ENCODE measurements at places on chromosomes 12 and 14.

DNA sequence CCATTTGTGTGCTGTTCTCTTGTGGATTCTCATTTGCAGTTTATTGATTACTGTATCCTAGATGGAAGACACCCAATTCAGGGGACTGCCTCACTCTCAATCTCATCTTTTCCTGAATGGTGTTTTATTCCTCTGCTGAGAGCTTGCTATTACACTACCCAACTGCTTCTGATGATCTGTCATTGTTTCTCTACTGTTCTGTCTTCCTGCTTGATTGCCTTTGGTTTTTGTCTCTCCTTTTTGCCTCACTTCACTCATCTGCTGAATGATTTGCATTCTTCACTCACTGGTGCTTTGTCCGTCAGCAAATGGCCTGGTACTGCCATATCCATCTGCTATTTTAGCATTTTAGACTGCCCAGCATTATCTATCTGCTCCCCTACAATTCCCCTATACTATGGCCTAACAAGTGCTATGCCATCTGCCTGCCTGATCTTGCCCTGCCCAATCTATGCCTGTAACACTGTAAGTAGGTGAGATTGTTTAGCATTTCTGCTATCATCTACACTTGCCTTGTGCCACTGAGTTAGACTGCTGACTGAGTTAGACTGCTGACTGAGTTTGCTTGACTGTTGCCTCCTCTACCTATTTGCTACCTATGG is 335.1 kb downstream of the GPHN start:
- DNase-seq = no peak

GRCh38 chr14:41490323-41490722 is 116.4 kb upstream of the LRFN5 start:
- no peak for DNase-seq

GRCh38 chr12:64082866-64083268 is 139.2 kb downstream of the KICS2 start:
- DNase-seq = no peak

- DNase-seq = no peak
These were observed 131.9 kb upstream of the CAND1 start for GRCh38 chr12:67137256-67137655.

GRCh38 chr14:69260861-69261564 is 1.1 kb downstream of the GALNT16 start:
- DNase-seq = no peak

- no peak for DNase-seq
These were observed 917.0 kb downstream of the LRFN5 start for GRCh38 chr14:42523666-42524065.

GRCh38 chr14:23351681-23352505 is 794 bp downstream of the SLC22A17 start:
- no peak for DNase-seq

DNA sequence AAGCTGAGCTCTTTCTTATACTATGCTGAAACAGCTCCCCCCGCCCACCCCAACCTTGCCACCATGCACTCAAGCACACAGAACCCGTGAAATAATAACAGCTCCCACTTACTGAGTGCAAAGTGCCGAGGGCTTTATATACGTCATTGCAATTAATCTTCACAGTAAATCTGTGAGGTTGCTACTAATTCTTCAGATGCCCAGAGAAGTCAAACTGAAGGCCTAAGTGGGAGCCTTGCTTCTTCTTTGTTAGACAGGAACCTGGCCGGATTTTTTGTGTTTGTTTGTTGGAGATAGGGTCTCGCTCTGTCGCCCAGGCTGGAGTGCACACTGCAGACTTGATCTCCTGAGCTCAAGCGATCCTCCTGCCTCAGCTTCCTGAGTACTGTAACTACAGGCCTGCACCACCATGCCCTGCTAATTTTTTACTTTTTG is 34.0 kb downstream of the VCPKMT start:
- no peak for DNase-seq

- DNase-seq = no peak
These were observed 12.9 kb downstream of the ST8SIA1 start for GRCh38 chr12:22321638-22322037.

- DNase-seq = no peak
These were observed 142.3 kb downstream of the FUT8 start for GRCh38 chr14:65554837-65555236.

DNA sequence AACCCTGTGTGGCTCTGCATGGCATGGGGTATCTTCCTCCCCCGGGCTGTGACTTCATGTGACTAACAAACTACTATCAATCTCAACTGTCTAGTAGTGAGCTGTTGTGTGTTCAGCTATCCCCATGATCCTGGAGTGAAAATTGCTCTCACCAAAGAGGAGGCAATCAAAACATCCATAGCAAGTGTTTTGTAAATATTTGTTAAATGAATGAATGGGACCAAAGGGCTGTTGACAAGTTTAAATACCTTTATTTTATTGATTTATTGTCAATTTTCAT is 138.1 kb upstream of the CPM start:
- peak; percentile 22 for DNase-seq

GRCh38 chr14:52538623-52539022 is 13.7 kb downstream of the TXNDC16 start:
- DNase-seq = no peak

DNA sequence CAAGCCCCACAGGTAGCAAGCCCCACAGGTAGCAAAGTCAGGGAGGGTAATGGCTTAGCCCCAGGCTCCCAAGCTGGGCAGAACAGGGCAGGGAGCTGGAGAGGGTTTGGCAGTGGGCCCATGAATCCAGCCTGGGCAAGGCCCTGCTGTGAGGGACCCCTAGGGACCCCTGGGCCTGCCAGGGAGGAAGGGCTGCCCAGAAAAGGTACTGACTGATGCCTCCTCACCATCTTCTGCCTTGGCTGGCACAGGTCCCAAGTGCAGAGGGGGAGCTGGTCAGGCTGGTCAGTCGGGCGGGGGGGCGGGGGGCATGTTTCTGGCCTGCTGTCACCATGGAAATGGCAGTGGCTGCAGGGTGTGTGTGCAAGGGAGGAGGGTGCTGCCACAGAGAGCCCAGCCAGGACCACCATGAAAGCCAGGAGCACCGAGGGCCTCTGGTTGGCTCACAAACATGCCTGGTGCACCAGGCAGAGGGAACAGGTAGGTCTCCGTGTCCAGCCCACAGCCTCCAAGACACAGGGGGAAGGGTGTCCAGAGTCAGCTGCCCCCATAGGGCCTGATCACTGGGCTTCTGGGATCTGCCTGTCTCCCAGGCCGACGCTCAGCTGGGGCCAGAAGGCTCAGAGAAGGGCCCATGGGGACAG is 1.5 kb upstream of the CRIP2 start:
- no peak for DNase-seq

DNA sequence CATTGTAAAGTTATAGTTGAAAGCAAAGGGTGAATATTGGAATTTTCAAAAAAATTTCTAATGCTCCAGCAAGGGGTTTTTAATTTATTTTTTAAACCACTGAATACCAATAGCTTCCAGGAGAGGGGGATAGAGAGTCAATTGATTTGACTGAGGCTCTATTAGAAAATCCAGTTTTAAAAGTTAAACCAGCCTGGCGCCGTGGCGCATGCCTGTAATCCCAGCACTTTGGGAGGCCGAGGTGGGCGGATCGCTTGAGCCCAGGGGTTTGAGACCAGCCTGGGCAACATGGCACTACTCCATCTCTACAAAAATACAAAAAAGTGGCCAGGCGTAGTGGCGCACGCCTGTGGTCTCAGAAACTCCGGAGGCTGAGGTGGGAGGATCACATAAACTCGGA is 150.1 kb downstream of the SLC38A4 start:
- DNase-seq = peak; percentile 9

DNA sequence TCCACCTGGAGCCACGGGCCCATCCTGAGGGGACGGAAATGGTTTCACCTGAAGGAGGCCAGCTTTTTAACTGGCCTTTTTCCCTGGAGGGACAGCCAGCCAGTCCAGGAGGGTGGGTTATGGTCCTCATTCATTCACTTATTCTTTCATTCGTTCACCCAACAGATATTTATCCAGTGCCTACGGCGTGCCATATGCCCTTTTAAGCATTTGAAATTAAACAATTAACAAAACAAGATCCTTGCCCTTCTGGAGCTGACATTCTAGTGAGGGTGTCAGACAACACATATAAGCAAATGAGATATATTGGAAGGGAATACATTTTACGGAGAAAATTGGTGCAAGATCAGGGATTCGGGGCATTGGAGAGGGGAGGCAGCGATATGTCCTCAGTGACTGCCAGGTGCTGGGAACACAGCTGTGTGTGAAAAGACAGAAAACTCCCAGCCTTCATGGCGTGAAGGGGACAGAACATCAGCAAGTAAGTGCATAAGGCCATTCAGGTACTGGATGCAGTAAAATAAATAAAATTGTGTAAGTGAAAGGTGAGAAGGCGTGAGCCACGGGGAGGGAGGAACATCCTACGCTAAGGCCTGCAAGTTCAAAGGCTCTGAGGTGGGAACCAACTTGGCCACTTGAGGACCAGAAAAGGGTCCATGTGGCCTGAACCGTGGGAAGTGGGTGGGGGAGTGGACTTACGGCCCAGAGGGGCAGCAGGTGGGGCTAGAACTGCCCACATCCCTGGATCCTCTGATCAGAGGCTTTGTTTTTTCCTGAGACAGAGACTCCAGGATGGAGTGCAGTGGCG is 684 bp upstream of the ABCB9 start:
- DNase-seq = no peak

DNA sequence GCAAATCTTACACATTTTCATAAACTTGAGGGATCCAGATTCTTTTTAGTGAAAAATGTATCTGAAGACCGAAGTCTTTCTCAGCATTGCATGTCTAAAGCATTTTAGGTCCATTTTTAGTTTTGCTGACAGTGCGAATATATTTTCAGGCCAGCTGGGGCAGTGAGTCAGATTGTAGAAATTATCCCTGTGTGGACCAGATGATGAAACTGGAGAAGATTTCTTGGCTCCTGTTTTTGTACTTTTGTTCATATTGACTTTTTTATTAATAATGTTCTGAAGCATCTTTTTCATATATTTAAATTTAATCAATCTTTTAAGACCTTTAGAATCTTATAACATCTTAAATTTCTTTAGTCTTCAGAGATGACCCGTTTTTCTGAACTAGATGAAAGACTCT is 173.1 kb downstream of the FLRT2 start:
- no peak for DNase-seq

- DNase-seq = no peak
These were observed 199.5 kb downstream of the NUAK1 start for GRCh38 chr12:105939181-105939721.

DNA sequence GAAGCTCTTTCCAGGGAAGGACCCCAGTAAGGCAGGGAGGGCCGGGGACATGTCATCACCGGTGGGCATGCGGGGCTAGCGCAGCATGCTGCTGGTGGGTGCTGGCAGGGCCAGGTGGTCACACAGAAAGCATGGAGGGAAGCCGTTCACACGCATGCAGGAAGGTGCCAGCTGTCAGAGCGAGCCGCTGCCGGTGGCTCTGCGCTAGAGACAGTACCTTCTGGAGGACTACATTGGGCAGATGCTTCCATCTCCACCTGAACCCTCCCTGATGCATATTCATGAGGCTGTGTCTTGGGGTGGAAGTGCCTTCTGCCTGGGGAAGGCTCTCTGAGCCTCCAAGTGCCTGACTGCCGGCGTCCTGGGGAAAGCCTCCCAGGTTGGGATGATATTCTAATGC is 203.8 kb downstream of the CALM1 start:
- DNase-seq = no peak

GRCh38 chr12:92288561-92288960 is 142.9 kb upstream of the BTG1 start:
- no peak for DNase-seq

DNA sequence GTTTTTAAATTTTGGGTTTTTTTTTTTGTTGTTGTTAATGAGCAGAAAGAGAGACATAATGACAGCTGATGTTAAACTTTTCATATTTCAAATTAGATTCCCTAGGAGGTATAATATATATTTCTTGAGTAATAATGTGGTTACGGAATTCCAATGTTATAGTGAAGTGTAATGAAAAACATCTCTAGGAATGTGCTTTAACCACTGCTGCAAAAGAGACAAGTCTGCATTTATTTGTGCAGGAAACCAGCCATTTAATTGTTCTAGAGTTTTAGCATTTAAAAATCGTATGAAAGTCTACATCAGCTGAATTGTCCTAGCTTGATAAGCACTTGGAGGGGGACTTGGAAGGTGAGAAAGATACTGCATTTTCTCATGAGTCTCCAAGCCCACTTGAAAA is 14.3 kb downstream of the SERPINA10 start:
- no peak for DNase-seq

DNA sequence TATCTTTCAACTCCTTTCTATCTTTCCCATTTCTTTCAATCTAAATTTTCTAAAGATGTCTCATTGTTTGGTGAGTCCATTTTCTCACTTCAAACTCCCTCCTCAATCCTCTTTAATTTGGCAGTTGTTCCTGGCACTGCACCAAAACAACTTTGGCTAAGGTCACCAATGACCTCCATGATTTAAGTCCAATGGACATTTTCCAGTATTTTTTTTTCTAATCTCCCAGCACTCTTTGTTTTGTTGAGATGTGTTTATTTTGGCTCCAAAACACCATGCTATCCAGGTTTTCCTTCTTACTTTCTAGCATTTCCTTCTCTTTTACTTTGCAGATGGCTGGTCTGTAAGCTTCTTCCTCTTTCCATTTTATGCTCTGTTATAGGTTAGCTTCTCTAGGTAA is 42.5 kb upstream of the OTOGL start:
- DNase-seq = no peak

DNA sequence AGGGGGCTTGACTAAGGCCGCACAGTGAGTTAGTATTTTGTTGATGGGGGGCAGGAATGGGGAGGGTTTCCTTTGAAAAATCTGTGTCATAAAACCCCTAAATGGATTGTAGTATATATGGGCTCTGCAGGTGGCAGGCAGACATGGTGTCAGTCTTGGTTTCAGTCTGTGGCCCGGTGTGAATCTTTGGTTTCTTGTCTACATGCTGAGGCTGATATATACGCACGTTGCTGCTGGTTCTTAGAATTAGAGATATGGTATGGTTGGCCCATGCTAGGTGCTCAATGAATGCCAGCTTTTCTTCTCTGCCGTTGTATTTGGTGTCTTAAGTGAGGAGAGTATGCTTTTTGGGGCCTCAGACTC is 73.1 kb downstream of the TSPAN9 start:
- DNase-seq = no peak

GRCh38 chr14:65594882-65595237 is 182.3 kb downstream of the FUT8 start:
- DNase-seq = no peak

DNA sequence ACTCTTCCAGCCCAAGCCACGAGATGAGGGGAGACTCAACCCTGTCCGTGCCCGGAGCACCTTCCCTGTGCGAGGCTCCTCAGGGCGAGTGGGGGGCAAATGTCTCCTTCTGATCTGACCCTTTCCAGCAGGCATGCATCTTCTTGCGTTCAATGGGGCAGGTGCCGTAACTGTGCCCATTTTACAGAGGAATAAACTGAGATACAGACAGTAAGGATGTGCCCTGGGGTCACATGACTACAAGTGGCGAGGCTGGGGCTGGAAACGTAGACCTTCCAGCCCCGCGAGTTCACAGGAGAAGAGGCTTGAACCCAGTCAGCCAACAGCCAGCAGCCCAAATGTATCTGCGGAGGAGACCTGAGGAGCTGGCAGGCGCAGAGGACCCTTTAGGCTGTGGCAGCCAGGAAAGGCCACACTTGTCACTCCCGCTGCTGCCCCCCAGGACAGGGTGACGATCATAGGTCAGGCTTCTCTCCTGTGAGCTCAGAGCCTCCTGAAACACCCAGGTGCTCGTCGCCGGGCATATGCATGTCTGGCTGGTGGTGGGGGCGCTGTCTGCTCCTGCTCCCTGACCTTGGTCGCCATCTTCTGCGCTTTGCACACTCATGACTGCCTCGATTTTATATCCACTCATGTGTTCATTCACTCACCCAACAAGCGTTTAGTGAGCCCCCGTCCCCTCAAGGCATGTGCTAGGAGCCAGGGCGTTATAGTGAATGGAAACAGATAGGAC is 41.7 kb downstream of the CCDC88C start:
- DNase-seq = no peak

- peak; percentile 85 for DNase-seq
These were observed 18.4 kb downstream of the ANO6 start for GRCh38 chr12:45234139-45234865.

All from RCC 7860 (cell line).